Fibroblast of the aortic adventitia (primary cell): ENCODE measurements at places on chromosomes 4 and X. TPM values are rescaled to one million over a fixed set of nuclear protein-coding genes. Genes with fewer than 3 reads are reported as not detected.

- DNase-seq = no peak
These were observed 1.1 kb upstream of the NSG1 start for GRCh38 chr4:4385729-4386295.

- DNase-seq = peak; percentile 51
These were observed 26.2 kb upstream of the TMPRSS11D start for GRCh38 chr4:67909905-67910584.

Gene PAGE2
- not detected in 2 replicates for total RNA-seq

- DNase-seq = peak; percentile 85
These were observed 20.7 kb upstream of the CSN1S1 start for GRCh38 chr4:69910016-69910782.

DNA sequence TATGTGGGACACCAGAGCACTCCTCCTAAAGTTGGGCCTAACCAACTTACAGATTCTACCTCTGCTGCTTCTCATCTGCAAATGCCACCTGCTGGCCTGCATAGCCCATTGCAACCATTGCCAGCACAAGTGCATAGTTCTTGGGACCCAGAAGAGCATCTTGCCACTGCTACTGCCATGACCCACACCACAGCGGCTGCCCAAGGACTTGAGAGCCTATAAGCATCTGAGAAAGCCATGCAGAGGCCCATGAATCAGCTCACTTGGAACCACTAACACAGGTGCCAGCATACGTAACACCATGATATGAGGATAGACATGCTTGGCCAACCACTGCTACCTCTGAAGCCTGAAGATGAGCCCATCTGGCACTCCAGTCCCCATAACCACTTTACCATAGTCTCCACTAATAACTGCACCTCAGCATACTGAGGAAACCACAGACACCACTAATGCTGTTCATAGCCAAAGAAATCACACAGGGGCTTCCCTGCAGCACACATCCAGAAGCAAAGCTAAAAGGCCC is 258.1 kb upstream of the AGTR2 start:
- peak; percentile 4 for DNase-seq

GRCh38 chr4:145934434-145935047 is 4.1 kb downstream of the ZNF827 start:
- DNase-seq = no peak

Gene TRIM61
- total RNA-seq = 1.1 and 2.5 TPM in 2 replicates

Gene CHRNA9
- total RNA-seq = 0.09 TPM in 1 of 2 replicates, not detected in the other

GRCh38 chr4:41580007-41580406 is 42.0 kb downstream of the LIMCH1 start:
- DNase-seq = no peak

DNA sequence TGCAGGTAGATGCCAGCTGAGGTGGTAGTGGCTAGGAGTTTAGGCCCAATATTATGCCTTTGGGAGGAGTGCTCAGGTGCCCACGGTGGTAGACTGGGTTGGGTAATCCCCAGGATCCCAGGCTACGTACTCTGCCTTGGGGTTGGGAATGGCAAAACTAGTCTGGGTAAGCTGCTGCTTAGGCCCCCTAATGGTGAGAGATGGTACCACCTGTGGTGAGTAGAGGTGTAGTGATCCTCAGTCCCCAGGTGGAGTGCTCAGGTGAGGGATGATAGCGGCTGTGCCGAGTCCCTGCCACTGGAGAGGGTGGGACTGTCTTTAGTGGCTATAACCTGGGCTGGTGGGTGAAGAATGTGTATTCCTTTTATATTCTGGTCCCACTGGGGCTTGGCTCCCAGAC is 75.2 kb downstream of the IL1RAPL2 start:
- DNase-seq = no peak

Gene ZFP42
- 0.09 TPM in 1 of 2 replicates, not detected in the other for total RNA-seq

Gene PYURF
- total RNA-seq = 69.7 and 81.9 TPM in 2 replicates

Gene THAP9
- 2.9 and 7.1 TPM in 2 replicates for total RNA-seq
